Activated CD4-positive, alpha-beta T cell treated with anti-CD3 and anti-CD28 coated beads, Interleukin-2, amount 50 U/mL, for 48 hours (primary cell): ENCODE measurements at places on chromosomes 12 and 14.

- no peak for DNase-seq
Observed at GRCh38 chr12:40149673-40150260, 43.9 kb upstream of the SLC2A13 start.

DNA sequence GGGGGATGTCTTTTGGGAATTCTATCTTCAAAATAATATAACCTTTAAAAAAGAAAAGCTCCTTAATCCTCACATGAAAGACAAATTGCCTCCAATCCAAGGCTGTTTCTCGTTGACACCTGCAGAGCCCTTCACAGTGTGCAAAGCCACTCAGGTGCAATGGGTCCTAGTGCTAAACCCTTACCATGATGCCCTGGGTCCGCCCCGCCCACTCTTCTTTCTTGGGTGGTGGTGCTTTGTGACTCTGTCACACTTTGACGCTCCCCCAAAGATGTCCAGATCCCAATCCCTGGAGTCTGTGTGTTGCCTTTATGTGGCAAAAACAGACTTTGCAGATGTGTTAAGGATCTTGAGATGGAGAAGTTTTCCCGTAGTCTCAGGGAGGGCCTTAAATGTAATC, 29.7 kb downstream of the CLMN start:
- no peak for DNase-seq

DNA sequence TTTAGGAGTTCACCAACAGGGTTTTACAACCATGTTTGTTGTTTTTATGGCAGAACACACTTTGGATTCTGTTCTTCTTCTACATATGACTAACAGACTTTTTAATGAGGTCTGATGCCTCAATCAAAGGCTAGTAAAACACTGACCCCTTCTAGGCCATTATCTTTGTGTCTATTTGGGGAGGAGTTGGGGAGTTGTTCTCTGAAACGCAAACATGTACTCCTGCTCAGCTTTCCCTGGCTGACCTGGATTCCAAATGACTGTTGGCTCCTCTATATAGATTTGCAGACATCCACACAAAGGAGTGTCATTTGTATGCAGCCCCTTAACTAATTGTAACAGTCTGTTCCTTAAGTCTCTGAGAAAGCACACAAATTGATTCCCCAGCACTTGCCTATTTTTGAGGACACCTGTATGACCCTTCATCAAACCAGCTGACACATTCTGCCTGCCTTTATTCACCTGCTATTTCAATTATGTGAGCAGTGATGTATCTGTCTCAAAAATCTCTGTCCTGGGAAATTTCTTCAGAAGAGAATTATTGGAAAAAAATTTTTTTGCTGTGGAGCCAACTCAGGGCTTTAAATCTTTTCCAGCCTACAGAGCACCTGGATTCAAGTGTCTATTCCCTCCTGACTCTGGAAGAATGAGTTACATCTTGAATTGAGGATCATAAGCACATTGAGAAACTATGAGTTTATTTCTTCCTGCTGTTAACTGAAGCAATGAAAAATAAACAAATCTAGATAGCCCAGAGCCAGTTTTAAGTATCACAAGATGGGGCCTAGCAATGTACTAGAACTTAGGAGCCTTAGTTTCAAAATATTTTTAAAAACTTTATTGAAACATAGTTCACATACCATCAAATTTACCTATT, 417.2 kb downstream of the RAD51B start:
- DNase-seq: no peak

DNA sequence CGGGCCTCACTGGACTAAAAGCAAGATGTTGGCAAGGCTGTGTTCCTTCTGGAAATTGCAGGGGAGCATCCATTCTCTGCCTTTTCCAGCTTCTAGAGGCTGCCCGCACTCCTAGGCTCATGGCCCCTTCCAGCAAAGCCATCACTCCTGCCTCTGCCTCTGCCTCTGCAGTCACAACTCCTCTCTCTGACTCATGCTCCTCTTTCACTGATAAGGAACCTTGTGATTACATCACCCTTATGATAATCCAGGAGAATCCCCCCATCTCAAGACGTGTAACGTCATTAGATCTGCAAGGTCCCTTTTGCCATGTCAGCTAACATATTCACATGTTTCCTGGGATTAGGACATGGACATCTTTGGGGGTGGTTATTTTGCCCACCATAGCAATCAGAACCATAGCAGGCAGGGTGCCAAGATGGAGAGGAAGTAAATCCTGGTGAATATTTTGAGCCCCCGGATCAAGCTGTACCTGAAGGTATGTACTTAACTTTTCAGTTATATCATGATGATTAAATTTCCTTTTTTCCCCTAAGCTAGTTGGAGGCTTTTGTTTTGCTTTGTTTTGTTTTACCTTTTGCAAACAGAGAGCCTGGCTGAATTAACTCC, 123.6 kb downstream of the SCARB1 start:
- DNase-seq: no peak

- no peak for DNase-seq
Observed at GRCh38 chr12:10505620-10506019, at the start of gene EIF2S3B. EIF2S3B (plus strand) TSS chr12:10505890; CDS start chr12:10505903, 13 bp downstream.

DNA sequence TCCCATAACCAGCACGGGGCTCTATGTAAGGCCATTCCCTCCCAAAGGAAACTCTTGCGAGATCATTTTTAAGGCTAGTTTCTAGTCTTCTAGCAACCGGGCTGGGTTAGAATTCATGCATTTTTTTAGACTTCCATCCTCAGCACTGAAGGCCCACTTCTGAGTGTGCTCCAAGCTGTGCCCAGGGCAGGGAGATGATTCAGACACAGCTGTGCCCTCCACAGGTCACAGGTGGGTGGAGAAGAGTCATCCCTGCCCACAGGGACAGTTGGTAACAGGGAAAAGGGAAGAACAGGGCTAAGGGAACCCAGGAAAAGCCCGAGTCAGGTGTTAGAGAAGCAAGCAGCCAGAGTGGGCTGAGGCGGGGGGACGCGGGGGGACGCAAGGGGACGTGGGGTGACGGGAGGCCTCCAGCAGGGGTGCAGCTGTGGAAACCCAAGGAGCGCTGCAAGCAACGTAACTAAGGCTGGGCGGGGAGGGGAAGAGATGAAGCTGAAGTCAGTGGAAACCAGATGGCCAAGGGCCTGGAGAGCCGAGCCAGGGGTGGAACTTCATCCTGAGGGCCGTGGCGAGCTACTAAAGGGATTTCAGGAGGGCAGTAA, 27.2 kb upstream of the PPP2R5C start:
- DNase-seq: no peak

- DNase-seq: no peak
Observed at GRCh38 chr14:22563987-22564386, 25.0 kb downstream of the DAD1 start.

GRCh38 chr12:2154050-2154449, 101.3 kb downstream of the CACNA1C start:
- DNase-seq: no peak
